Stimulated activated CD4-positive, alpha-beta T cell treated with anti-CD3 and anti-CD28 coated beads, Interleukin-12 subunit alpha, Interleukin-12 subunit beta, amount 100 ng/mL, for 4 hours (primary cell): ENCODE measurements at places on chromosomes 6 and 20.
A peak's percentile ranks its signal among the peaks of the same experiment; 100 is the strongest.

DNA sequence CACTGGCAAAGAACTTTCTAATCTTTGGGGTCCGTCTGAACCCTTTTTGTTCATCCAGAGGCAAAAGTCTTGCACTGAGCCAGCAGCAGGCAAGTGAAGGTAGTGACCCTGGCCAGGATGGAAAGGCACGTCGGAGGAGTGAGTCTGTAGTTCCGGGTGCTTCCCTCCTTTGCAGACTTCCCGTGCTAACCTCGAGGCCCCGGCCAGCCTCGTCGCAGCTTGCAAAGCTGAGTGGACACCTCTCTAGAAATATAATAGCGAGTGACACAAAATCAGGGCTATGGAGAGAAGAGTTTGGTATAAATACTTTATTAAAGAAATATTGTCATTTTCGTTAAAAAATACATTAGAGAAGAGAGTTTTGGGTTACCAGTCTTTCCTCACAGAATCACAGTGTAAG lies 9.9 kb downstream of the PSMG4 start:
- DNase-seq = no peak

DNA sequence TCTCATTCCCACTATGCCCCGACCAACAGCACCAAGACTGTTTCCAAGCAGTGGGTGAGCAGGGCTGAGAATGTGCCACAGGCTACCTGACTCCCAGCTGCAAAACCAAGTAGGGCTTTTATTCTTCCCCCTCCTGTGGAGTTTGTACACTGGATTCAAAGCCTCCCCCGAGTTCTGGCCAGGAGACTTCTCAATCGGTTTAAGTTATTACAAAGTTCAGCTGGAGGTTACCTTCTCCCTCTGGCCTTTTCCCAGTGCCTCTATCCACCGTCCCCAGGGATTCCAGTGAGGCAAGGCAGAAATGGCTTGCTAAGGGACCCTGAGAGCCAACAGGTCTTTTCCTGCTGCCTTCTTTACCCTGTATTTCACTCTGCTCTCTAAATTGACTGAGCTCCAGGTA lies 217.0 kb downstream of the ADGRG6 start:
- no peak for DNase-seq

DNA sequence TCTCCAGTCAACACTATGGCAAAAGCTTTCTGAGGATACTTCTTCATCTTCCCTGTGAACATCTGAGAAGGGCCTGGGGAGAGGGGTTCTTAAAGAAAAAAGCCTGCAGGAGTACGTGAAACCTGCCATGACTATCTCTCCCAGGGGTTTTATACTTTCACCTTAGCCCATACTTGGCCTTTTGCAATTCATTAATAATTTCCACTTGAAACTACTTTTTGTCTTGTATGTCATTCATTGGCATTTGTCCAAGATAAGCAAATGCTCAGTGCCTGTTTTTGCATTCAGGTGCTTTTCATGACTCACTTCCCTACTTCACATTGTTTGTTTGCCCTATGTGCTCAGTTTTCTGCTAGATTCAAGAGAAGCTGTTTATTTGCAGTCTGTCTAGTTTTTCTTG lies 580.3 kb upstream of the GJE1 start:
- no peak for DNase-seq

DNA sequence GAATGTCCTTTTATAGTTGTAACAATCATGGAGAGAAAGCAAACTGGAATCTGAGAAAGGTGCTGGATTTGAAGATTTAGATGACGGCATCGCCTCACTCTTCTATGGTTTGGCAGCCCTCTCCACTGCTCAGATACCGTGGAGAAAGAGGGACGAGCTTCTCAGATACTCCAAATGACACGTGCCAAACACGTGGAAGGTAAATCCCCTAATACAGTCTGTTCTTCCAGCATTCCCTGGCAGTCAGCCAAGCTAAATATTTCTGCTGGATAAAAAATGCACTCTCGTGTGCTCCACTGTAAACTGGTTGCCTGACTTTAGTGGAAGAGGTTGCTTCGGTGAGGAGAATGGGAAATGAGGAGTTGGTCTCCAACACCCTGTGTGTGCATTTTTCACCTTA lies 16.7 kb upstream of the PRDM1 start:
- DNase-seq = no peak

- peak; percentile 73 for DNase-seq
Observed at GRCh38 chr20:50588034-50588736, 78.0 kb downstream of the PTPN1 start.

DNA sequence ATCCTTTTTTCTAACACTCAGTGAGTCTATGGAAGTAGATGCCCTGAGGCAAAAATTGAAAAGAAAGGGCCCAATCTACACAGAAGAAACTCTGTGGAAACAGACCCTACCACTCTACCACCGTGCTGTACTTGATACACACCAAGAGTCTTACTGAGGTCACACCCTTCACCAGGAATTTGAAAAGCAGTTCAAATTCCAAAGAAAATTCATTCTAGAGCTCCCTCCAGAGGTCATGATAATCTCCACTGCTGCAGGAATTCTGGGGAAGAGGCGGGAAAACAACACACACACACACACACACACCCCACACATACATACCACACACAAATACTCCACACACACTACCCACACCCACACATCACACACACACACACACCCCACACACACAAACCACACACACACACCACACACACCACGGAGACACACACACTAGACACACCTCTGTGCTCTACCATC lies 336.8 kb downstream of the HDGFL1 start:
- no peak for DNase-seq

GRCh38 chr6:103344554-103345163 lies 1515.1 kb downstream of the HACE1 start:
- no peak for DNase-seq

- no peak for DNase-seq
Observed at GRCh38 chr6:142714951-142715785, 229.8 kb downstream of the HIVEP2 start.

DNA sequence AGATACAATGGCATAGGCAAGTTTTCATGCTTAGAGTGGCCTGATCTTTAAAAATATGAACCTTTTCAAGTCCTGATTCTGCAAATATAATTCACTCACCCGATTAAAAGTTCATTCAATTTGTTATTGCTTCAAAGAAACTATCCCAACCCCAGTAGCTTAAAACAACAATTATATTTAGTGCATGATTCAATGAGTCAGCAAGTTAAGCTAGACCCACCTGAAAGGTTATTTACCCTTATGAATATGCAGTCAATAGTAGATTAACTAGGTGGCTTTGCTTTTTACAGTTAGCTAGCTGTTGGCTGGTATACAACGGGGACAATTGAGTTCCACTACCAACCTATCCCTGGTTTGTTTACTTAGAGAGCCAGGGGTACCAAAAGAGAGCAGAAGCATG lies 95.6 kb upstream of the ANKEF1 start:
- DNase-seq = no peak

GRCh38 chr6:104187616-104188015 lies 672.1 kb downstream of the HACE1 start:
- DNase-seq = no peak

DNA sequence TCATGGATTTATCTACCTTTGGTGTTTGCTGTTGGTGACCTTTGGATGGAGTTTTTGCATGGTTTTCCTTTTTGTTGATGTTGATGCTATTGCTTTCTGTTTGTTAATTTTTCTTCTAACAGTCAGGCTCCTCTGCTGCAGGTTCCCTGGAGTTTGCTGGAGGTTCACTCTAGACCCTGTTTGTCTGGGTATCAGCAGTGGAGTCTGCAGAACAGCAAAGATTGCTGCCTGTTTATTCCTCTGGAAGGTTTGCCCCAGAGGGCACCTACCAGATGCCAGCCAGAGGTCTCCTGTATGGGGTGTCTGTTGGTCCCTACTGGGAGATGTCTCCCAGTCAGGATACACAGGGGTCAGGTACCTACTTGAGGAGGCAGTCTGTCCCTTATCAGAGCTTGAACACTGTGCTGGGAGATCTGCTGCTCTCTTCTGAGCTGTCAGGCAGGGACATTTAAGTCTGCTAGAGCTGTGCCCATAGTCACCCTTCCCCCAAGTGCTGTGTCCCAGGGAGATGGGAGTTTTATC lies 9.2 kb upstream of the ZNF337 start:
- DNase-seq = no peak

- no peak for DNase-seq
Observed at GRCh38 chr6:135503703-135504475, 6.3 kb upstream of the AHI1 start.

GRCh38 chr6:47481806-47482205 lies 4.2 kb downstream of the CD2AP start:
- DNase-seq = no peak

DNA sequence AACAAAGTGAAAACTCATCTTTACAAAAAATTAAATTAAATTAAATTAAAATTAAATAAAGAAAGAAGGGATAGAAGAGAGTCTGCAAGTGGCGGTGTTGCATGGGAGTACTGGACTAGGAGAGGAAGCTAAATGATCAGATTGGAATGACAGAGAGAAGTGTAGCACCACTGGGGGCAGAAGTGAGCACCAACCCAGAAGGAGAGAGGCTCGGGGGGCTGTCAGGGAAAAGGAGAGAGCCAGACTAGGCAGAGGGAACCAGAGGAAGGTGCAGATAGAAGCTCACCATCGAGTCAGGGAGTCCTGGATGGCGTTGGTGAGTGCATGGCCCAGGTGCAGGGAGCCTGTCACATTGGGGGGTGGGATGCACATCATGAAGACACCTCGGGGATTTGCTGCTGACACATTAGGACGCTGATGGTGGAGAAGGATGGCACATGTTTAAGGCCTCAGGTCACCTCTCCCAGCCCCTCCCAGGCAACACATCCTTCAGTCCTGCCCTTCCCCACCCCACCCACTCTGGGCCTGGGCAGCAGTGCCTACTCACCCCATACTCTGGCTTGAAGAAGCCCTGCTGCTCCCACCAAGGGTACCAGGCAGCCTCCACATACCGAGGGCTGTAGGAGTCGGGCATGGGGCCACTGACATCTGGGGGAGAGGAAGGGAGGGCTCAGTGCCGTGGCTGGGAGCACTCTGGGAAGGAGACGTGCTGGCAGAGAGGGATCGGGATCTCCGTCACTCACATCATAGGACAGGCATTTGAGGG lies 4.0 kb downstream of the VARS1 start:
- no peak for DNase-seq

- no peak for DNase-seq
Observed at GRCh38 chr6:170393807-170394399, 87.3 kb downstream of the FAM120B start.

- DNase-seq = no peak
Observed at GRCh38 chr6:81820980-81821379, 68.5 kb upstream of the TENT5A start.

DNA sequence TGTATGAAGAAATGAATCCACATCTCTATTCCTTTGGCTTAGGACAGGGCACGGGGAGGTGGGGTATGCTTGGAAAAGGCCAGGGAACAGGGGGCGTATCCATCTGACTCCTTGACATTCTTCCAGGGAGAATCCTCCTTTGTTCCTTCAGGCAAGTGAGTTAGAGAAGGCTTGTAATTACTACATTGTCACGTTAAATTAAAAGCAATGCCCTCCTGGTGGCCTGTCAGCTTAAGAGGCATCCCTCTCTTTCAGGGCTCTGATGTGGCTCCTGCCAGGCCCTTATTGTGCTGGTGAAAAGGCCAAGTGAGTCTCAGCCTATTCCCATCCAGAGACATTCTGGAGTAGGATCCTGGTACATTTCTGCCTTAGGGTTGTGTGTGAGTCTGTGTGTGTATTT lies 128.3 kb downstream of the FOXA2 start:
- DNase-seq = no peak

DNA sequence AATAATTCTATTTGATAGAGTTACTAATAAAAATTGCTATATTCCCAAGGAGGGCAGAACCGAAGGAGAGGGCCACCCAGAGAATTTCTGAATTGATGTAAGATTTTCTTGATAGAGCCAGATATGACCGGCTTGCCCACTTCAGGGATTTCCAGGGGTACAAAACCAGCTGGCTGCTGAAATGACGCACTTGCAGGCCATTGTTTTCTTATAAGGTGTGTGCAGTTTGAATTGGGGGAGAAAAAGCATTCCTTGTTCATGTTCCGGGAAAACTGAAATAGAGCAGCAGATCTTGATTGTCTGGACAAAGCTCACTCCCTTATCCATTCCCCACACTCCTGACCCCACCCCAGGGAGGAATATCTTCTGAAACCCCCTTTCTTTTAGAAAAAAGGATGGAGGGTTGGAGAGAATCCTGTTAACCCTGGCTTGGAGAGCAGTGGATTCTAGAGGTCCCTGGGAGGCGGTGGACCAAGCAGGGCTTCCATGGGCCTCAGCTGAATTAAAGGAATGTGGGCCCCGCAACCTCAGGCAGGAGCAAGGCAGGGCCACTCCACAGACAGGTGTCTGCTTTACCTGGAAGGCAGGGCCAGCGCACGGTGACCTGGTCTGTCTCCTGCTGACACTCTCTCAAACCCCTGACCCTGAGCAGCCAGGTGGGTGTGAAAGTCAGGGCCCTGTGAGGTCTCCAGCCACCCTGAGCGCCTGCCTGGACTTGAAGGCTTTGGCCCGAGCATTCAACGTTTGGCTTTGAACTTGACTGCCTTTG lies 96.4 kb downstream of the TMEM170B start:
- DNase-seq = no peak

DNA sequence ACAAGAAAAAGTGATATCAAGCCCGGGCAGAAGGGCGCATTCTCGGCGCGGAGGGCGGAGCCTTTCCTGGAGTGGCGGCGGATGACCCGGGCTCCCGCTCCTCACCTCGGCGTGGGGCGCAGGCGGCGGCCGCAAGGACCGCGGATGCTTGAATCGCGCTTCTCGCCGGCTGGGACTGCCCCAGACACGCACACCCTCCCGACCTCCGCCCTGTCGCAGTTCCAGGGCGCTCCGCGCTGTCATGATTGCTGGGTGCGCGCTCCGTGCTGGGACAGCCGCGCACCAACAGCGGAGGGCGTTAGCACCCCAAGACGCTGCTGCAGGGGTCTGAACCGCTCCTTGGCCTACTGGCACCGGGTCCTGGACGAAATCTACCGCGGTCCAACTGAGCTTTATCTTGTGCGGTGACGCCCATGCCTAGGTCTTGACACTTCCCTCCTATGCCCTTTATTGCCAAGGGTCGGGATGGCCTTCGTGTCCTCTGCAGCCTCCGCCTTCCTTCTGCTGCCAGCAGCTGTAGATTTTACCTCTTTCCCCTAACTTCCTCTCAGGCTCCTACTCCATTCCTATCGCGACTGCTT lies 43.3 kb downstream of the IRAK1BP1 start:
- DNase-seq = no peak
